ENCODE measurements at places on chromosomes 6 and 20. TPM values are rescaled to one million over a fixed set of nuclear protein-coding genes. Genes with fewer than 3 reads are reported as not detected.

Gene SLC17A2
- total RNA-seq = not detected

Gene ETV7
- 0.61 TPM for total RNA-seq

- no peak for DNase-seq
Observed at GRCh38 chr20:8208226-8208625, 76.2 kb downstream of the PLCB1 start.

- no peak for DNase-seq
Observed at GRCh38 chr6:43428112-43428570, 800 bp downstream of the ABCC10 start.

DNA sequence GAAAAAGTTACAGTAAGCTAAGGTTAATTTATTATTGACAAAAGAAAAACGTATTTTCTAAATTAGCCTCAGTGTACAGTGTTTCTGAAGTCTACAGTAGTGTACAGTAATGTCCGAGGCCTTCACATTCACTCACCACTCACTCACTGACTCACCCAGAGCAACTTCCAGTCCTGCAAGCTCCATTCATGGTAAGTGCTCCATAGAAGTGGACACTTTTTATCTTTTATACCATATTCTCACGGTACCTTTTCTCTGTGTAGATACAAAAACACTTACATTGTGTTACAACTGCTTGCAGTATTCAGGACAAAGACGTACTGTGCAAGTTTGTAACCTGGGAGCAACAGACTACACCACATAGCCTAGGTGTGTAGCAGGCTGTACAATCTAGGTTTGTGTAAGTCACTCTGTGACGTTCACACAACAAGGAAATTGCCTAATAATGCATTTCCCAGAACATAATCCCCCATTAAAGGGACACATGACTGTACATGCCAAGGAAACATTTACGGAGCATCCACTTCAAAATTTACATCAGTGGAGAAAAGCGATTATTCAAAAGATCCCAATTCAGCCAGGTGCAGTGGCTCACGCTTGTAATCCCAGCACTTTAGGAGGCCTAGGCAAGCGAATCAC, 133.4 kb downstream of the BANF2 start:
- DNase-seq = no peak

DNA sequence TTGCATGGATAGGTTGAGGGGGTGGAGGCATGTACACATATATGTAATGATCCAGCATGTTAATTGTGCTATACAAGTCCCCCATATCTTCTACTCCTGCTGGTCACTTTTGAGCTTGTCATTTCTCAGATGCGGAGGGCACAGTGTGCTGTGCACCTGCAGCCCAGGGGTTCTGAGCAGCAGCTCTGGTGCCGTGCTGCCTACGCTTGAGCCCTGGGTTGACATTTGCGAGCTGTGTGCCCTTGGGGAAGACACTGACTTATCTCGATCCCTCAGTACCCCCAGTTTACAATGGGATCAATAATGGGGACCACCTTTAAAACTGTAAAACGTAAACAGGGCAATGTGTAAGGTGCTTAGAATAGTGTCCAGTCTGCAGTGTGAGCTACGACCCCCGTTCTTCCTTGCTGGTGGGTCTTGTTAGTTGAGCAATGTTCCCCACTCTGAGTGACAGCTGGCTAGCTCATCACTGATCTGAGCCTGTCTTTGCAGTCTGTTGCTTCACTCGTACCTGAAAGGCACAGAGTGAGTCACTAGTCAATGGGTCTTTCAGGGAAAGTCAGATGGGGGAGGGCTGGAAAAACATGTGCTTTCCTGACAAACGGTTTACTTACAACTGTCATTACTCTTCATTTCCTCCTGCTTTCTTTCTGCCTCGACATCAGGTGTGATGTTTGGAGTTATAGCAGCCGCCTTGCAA, 91.7 kb downstream of the SLC2A10 start:
- no peak for DNase-seq

Gene PTGIS
- total RNA-seq = 27.5 TPM

GRCh38 chr6:41715795-41716515, 19.5 kb downstream of the TFEB start:
- DNase-seq = no peak

GRCh38 chr6:79686707-79687309, 55.7 kb downstream of the SH3BGRL2 start:
- DNase-seq = no peak

DNA sequence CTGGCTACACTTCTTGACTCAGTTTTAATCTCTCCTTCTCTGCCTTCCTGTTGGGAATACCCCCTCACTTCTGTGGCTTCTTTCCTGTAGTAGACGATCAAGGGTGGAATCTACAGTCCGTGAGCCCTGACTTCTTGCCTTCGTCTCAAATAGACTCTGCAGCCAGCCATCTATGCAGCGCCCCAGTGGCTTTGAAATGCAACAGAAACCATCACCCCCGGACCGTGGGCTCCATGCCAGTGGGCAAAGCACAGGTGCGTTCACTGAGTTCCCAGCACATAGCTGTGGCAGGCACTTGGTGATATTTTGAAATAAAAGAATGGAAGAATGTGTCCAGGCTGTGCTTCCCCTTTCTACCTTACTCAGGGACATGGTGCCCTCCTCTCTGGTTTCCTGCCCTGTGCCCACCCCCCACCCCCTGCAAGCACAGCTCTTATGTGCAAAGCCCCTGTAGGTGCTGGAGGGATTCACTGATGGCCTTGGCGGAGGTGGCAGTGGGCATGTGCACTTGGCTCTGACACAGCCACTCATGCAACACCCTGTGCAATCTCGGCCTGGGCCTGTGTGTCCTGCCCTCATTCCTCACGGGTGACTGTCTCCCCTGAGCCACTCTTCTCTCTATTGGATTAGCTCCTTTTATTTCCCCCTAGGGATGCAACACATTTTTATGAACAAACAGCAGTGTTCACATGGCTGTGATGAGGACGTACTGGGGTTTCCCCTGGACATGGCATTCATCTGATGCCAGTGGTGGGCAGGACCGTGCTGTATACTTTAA, 5.5 kb upstream of the CDSN start:
- DNase-seq = no peak

Gene CLPSL1
- total RNA-seq = not detected

GRCh38 chr6:151005896-151006632, 140.6 kb downstream of the MTHFD1L start:
- DNase-seq = no peak

Gene SRC
- total RNA-seq = 15.6 TPM

All from spinal cord (tissue), 10 donors.